ENCODE measurements at places on chromosomes 6 and 20.

DNA sequence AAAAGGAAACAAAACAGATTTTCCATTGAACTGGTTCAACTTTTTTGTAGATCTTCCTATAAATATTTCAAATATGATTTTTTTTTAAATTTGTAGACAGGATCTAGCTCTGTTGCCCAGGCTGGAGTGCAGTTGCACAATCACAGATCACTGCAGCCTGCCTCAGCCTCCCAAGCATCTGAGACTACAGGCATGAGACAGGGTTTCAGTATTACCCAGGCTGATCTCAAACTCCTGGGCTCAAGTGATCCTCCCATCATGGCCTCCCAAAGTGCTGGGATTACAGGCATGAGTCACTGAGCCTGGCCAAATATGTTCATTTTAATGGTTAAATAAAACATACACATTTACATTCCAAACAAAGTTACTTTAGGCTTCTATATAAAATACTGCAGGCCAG, 33.6 kb downstream of the SAMHD1 start:
- no peak for DNase-seq

DNA sequence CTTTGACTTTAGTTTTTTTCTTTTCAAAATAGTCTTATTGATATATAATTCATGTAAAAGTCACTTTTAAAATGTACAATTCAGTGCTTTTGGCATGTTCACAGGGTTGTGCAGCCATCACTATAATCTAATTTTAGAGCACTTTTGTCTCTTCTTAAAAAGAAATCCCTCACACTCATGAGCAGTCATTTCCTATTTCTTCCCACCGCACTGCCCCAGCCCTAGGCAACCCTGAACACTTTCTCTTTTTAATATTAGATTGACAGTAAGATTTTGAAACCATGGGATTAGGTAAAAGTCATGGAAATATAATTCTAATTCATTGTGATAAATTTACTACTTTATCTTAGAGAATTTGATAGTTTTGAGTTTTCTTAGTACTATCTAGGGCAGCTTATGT, 309.4 kb downstream of the UTRN start:
- no peak for DNase-seq

DNA sequence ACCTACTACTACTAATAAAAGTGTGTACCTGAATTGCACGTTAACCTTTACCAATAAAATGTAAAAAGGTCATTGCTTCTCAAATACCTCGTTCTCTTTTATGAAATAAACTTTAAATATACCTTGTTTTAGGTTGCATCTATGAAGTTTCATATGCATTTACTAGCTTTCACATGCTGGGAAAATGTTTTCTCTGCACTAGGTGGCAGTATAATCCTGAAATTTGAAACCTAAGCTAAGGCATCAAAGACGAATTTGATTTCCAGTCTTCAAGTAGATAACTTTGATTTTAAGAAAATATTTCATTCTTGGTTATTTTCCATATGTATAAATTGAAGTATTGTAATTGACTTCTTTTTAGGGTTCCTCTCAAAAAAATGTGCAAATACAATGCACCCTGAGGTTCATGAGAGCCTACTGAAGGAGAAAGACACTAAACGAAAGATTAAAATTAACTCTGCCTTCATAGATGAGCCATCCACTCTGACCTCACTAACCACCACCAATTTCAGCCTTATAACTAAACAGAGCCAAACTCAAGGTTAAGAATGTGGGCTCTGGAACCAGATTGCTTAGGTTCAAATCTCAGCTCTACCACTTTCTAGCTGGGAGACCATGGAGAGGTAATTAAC, 7.3 kb upstream of the COL9A1 start:
- DNase-seq = no peak

GRCh38 chr6:16654701-16655100, 106.6 kb downstream of the ATXN1 start:
- DNase-seq = no peak

DNA sequence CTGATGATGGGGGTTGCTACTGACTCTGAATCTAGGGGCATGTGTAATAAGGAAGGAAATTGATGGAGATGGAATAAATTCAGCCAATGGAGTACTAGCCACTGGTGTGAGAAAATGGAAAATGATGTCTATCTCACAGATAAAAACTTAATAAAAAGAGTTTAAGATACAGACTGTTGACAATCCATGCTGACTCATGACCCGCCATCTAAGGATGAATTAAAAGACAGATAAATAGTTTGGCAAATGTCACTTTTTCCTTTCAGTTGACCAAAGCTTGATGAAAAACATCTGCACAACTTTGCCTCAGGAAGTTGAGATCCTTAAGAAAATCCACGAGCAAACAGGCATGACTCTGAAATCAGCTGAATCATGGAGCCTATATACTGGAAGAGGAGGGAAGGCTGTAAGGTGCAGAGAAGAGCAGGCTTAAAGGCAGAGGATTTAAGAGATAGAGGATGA, 82.6 kb upstream of the BMP5 start:
- no peak for DNase-seq

DNA sequence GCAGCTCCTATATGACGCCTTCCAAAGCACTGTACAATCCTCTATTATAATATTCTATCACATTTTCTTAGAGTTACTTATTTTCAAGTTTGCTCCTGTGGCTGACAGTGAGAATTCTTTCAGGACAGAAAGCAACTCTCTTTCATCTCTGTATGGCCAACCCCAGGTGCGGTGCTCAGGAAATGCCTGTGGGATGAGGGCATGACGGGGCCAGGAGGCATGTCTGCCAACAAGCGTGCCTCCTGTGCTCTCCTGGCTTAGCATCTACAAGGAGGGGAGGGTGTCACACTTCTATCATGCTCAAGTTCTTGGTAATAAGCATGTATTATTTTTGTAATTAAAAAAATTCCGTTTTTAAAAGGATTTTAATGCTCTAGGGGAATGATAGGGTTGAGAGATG, 11.4 kb downstream of the MRPL14 start:
- DNase-seq = no peak

DNA sequence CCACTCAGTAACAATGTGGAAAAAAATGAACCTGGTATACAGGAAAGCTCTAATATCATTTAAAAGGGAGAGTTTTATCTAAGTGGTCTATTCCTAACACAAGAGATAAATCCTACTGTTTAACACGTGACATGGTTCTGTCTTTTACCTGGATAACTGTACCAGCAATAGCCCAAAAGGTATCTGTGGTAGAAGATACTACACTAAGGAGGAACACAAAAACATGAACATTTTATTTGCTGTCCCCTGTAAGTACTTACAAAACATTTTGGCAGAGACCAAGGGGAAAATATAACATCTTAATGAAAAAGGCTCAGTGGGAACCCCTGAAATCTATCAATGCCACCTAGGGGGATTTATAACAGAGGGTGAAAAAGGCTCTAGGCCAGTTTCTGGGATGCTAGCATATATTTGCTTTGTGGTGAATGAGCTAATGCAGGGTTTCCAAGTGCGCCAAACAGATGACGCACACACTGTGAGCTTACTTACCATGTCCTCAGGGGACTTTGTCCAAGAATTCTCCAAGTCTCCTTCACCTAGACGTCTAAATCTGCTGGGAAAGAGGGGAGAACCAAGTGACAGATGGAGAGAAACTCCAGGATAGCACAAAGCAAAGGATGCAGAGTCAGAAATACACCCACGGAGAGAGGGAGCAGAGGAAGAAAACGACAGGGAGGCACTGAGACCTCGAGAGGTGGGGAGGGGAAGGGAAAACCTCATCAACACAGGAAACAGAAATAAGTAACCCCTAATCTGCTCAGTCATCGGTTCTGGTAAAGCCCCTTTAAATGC, 147.9 kb upstream of the PRND start:
- no peak for DNase-seq

DNA sequence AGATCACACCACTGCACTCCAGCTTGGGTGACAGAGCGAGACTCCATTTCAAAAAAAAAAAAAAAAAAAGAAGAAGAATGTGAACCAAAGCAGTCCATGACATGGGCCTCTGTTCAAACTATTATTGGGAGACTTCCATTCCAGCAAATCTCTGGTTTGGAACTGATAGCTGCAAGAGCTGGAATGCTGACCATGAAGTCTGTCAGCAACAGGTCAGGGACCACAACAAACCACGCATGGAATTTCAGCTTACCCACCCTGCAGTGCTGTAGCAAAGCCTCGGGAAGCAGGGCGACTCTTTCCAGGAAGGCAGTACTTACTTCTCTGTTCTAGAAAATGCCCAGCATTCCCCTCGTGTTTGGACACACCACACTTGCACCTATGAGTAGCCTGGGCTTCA, 34.1 kb upstream of the TBC1D7 start:
- DNase-seq = no peak

DNA sequence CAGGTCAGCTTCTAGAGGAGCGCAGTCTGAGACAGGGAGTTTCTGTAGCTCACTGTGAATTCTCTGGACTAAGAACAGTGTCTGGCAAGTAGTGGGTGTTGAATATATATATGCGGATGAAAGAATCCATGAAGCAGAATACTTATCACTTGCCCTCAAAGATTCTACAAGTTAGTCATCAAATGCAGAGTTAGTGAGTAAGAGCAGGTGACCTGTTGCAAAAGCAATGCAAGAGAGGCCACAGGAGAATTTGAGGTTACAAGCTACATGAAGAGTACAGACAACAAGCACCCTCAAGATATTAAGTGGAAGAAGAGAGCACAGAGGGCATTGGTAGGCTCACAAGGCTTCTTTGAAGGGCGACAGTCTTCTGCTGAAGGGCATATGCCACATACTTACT, 103.4 kb upstream of the BTBD3 start:
- DNase-seq = no peak

- DNase-seq = no peak
Measured at GRCh38 chr6:21095462-21095861, 498.1 kb upstream of the SOX4 start.

DNA sequence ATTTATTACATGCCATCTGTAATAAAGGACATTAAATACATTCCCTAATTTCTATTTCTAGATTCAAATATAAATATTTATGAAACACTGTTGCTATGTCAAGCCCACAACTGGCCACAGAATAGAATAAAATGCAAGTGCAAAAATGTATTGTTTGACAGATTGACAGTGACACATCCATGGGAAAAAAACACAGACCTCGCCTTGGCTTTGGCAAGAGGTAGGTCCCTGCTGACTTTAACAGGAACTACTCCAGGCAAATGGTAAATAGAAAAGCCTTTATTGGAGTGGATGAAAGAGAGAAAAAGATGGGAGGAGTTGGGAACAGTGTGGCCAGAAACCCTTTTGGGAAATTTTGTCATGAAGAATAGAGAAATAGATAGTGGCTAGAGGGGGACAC, 622.9 kb downstream of the UTRN start:
- DNase-seq = no peak

- no peak for DNase-seq
Measured at GRCh38 chr6:146359131-146359530, 184.5 kb upstream of the RAB32 start.

- no peak for DNase-seq
Measured at GRCh38 chr6:165218829-165219228, 90.6 kb downstream of the C6orf118 start.

GRCh38 chr6:72825315-72825911, 203.5 kb downstream of the KCNQ5 start:
- DNase-seq = no peak

DNA sequence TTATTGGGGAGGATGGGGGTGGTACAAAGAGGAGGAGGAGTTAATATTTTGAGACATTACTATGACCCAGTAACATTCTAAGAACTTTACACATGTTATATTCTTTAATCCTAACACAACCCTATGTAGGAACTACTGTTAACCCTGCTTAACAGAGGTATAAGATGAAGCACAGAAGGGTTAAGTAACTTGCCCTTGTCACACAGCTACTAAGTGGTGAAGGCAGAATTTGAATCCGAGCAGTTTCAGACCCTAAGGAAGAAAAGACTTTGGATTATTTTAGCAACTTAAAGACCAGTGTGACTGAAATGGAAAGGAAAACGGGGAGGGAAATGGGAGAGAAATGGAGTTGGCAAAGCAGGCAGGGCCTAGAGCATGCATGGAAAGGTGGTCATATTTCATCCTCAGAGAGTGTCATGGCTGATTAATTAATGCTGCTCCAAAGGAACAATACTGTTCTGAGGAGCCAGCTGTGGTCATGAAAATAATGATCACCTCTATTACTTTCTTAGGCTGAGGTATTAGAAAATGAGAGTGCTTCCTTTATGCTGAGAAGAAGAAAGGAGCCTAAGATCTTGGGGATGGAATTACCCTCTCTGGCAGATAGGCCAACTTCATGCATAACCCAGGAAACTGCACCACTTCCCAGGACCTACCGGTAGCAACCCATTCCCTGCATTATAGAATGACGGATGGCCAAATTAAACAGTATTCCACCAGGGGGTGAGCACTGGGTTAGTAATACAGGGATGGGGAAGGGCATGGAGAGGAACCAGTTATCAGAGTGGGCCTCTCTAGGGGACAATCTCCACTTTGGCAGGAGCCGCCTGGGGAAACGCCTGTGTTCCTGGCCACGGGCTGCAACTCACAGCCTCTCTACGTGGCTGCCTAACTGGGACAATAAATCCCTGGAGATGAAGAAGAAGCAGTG, 50.1 kb upstream of the TNFAIP3 start:
- no peak for DNase-seq

DNA sequence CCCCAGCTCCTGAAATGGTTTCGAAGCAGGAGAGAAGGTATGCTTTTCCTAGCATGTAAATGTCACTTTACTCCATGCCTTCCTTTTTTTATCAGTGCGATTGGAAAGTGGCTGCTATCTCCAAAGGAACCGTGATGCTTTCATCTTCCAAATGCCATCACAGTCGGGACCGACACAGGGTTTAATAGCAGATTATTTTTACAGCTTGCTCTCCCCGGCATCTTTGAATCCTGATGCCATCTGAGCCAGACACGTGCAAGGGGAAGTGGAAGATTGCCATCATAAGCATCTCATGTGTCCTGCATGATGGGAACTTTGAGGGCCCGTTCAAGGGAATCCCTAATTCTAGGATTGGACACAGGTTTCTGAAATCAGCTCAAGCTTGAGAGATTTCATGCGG, 253.4 kb upstream of the KCNG1 start:
- DNase-seq = no peak

GRCh38 chr6:46378882-46379416, 112.3 kb downstream of the RCAN2 start:
- DNase-seq = no peak

- no peak for DNase-seq
Measured at GRCh38 chr6:143783077-143783476, 60.1 kb upstream of the LTV1 start.

DNA sequence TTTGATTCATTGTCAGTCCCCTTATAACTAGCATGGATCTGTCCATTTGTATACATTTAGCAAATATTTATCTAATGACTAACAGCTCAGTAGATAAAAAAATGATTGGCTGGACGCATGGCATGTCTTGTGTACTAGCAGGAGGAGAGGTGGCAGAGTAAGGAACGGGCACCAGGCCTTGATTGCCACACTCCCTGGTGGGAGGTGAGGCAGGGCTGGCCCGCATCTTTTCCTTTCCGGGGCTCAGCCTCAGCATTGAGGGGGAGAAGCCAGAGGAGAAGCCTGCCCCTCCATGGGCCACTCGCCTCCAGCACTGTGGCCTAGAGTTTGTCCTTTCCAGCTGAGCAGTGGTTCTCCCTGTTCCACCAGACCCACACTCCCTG, 84.9 kb upstream of the TMEM181 start:
- no peak for DNase-seq

DNA sequence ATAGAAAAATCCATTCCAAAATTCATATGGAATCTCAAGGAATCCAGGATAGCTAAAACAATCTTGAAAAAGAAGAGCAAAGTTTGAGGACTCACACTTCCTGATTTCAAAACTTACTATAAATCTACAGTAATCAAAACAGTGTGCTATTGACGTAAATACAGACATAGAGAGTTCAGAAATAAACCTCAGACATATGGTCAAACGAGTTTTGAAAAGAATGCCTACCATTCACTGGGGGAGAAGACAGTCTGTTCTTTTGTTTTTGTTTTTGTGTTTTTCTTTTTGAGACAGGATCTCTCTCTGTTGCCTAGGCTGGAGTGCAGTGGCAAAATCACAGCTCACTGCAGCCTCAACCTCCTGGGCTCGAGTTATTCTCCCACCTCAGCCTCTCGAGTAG, 25.3 kb upstream of the PROKR2 start:
- DNase-seq = no peak

Measured in CD4-positive, alpha-beta T cell (primary cell).